ENCODE measurements at places on chromosomes 2 and 18.

- no peak for DNase-seq
Observed at GRCh38 chr2:242038928-242039341, 169.4 kb downstream of the RTP5 start.

DNA sequence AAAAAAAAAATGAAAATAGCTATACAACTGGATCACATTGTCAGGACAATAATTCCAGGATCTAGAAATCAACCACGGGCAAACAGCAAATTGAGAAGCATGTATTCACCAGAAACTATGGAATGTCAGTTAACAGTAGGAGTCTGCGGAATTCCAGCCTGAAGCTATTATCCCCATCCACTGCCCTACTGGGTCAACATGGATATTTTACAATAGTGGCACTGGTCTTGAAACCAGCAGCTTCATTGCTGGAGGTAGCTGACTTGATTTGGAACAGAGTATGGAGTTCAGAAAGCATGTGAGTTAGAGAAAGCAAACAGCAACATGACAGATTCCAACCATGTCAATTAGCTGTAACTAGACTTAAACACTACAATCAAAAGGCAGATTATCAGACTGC lies 55.7 kb upstream of the PDE1A start:
- no peak for DNase-seq

- peak; percentile 62 for DNase-seq
Observed at GRCh38 chr2:182132605-182133004, 147.0 kb downstream of the PPP1R1C start.

- DNase-seq, result no peak
Observed at GRCh38 chr2:222433332-222434173, 9.2 kb downstream of the SGPP2 start.

DNA sequence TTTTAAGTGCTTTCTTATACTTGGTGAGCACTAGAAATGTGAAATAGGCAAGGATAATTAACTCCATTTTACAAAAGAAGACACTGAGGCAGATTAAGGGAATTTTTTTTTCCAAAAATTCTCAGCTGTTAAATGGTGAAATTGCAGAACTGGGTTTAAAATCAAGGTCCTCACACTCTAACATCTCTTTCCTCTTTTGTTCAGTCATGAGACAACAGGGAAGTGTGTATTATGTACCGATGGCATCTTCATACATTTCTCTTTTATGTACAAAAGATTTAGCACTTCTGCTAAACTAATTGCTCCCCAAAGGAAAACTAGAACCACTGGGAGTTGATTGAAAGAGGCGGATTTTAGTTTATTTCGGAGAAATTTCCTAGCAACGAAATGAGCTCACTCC lies 203.0 kb downstream of the SETBP1 start:
- DNase-seq, result no peak

DNA sequence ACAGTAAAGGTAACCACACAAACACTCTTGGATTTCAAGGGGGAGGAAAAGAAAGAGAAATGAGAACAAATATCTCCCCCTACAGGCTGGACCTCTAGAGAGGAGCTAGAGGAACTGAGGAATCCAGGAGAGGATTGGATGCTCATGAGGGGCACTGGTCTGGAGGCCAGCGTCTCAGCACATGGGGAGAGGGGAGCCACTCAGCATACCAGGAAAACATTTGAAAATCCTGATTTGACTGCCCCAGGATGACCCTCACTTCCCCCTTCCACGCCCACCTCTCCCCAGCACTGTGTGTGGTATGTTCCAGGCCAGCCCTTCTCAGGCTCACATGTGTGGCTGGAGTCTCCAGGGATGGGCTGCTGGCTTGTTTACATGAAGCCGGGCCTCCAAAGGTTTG lies 396.8 kb upstream of the ID2 start:
- no peak for DNase-seq

DNA sequence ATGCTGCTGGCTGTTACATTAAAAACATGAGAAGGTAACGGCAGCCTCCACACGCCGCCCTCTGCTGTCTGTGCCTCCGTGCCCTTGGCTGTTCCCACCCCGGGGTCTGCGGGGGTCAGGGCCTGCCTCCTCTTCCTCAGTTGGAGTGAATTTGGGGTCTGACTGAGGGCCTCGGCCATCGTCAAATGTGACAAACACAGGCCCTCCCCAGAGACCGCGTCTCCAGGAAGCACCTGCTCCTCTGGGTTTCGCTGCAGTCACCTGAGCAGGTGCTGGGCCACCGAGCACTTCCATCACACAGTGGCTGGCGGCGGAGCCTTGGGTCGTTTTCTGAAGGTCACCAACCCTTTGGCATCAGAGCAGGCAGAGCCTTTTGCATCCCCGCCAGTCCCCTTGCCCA lies 70.9 kb downstream of the NFATC1 start:
- DNase-seq, result no peak

DNA sequence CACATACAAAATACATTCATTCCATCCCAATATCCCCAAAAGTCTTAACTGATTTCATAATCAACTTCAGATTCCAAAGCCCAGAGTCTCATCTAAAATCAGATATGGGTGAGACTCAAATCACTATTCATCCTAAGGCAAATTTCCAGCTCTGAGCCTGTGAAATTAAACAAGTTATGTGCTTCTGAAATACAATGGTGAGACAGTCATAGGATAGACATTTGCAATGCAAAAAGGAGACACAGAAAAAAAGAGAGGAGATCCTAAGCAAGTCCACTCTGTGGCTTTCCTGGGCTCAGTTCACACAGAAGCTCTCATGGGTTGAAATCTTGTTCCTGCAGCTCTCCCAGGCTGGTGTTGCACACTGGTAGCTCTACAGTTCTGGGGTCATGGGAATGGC lies 18.3 kb downstream of the ZNF892 start:
- no peak for DNase-seq

DNA sequence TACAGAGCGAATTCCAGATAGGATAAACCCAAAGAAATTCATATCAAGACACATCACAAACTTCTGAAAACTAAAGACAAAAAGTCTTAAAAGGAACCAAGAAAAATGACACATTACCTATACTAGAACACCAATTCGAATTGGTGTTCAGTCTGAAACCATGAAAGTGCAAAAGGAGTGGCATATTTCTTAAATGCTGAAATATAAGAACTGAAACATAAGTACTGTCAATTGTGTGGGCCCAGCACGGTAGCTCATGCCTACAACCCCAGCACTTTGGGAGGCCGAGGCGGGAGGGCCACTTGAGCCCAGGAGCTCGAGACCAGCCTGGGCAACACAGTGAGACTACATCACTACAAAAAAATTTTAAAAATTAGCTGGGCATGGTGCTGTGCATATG lies 43.4 kb downstream of the TMEM131 start:
- no peak for DNase-seq

DNA sequence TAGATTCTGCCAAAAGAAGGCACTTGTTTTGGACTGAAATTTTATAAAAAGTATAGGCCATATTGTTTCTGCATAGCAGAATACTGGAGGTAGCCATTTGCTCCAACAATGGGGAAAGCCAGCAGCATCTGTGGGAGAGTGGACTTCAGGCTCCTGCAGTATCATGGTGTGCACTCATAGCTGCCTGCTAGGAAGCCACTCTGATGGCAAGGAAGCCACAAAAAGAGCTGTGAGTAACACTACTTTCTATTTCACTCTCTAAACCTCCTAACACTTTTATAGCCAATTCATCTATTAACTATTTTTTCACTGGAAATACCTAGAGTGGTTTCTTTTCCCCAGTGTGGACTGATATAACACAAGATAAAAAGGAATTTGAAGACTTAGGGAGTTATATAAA lies 144.4 kb upstream of the KCNJ3 start:
- no peak for DNase-seq

GRCh38 chr2:9990736-9991135 lies 39.2 kb downstream of the GRHL1 start:
- no peak for DNase-seq

- DNase-seq, result no peak
Observed at GRCh38 chr2:158232476-158232875, 130.8 kb downstream of the UPP2 start.

GRCh38 chr2:120677696-120678247 lies 57.9 kb upstream of the GLI2 start:
- DNase-seq, result no peak

GRCh38 chr18:49934457-49934856 lies 121.1 kb upstream of the ACAA2 start:
- DNase-seq, result no peak

DNA sequence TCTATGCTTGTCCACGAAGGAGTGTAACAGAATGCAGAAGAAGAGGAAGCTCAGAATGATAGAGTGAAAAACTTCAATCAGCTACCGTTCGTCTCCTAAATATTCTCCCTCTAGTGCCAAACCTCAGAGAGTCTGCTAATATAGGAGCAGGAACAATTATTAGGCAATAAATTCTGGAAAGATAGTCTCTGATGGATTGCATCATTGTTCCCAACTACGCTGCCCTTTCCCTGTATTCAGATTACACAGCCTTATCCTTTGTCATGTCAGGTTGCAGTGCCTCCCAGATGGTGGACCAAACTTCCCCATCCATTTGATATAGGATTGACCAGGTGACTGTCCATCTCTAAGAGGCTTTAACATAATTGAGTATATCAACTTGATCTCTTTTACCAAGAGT lies 811.5 kb upstream of the CHAC2 start:
- no peak for DNase-seq

DNA sequence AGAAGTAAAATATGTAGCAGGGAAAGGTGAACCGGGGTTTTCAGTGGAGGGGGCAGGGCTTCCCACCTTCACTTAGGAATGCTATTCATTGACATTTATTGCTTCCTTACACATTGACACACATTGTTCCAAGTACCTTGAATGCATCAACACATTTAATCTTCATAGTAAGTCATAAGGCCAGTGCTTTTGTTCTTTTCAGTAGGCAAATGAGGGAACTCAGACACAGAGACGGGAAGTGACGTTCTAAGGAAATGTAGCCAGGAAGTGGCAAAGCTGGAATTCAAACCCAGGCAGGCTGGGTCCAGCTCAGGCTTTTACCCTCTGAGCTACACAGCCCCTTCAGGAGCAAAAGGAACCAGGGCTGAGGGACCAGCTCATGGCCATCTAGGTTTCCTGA lies 20.7 kb downstream of the BMP10 start:
- no peak for DNase-seq

GRCh38 chr2:142347751-142348150 lies 216.9 kb upstream of the LRP1B start:
- no peak for DNase-seq

GRCh38 chr2:84817239-84817655 lies 63.6 kb downstream of the TRABD2A start:
- no peak for DNase-seq

Data from OCI-M1 (cell line).